ENCODE measurements at places on chromosomes 5 and 9. TPM values are rescaled to one million over a fixed set of nuclear protein-coding genes. Genes with fewer than 3 reads are reported as not detected.

Gene SPATA31A7
- total RNA-seq = not detected

Gene IL12B
- 0.08 TPM for total RNA-seq

DNA sequence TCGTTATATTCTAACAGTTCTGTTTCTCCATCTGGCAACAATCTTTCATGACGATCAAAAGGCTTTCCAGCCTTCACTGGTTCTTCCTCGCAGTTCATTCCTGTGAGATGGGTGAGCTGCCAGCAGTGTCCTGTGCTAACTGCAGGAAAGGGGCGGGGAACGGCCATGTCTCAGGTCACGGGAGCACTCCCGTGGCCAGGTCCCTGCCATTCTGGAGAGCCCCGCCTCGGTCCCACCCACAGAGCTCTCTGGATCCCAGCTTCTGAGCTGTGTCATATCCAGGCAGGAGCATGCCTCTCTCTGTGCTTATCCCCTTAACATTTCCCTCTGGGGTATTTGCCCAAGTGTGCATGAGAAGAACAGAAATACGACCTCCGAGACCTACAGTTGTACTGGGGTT is 297.8 kb upstream of the IRX2 start:
- DNase-seq = no peak
- no peaks in the 10 kb centered on the region for H3K27me3 ChIP-seq
- H3K27ac ChIP-seq = no peak overlapping the region
- H3K4me3 ChIP-seq = no peak overlapping the region
- H3K36me3 ChIP-seq = no peaks in the 10 kb centered on the region

DNA sequence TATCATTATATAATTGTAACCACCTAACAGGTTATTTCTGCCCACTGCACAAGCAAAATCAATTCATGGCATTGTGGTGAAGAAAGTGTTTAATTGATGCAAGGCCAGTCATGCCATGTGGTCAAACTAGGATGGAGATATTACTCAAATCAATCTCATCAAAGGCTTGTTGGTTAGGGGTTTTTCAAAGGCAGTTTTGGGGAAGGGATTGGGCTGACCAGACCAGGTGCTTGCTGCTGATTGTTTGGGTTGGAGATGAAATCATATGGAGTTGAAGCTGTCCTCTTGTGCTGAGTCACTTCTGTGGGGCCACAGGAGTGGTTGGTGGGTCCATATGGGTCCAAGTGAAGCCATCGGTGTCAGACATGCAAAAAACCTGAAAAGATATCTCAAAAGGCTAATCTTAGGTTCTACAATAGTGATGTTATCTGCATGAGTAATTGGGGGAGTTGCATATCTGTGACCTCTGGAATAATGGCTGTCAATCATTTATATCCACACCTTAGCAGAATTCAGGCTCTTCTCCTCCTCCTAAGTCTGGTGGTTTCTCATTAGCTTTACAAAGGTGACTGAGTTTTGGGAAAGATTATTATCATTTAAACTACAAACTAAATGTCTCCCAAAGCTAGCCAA is 44.9 kb downstream of the HMGCS1 start:
- no peak for DNase-seq
- peaks cover 5% of the 10 kb centered on the region for H3K36me3 ChIP-seq
- no peak overlapping the region for H3K4me3 ChIP-seq
- no peak overlapping the region for H3K27ac ChIP-seq
- H3K27me3 ChIP-seq = peaks cover 22% of the 10 kb centered on the region

DNA sequence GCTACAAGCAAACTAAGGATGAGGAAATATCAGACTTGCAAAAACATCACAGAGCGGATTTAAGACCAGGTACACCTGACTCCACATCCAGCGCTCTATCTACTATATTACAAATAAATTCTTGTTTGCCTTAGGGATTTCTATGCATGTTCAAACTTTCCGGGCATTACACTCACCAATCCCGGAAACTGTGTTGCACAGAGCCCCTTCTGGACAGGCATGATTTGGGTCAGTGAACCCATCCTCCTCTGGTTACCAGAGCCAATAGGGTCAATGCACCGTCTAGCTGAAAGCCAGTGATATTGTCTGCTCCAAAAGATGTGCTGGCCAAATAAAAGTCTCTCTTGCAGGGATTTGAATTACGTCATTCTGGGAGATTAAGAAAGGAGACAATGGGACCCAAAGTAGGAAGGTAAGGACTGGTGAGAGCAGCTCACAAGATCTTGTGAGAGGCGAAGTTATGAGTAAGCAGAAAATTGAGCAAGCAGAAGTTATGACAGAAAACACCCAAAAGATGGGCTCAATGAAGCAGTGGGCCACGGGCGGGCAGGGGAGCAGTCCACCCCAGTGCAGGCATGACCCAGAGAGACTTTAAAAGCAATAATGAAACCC is 155.8 kb upstream of the RAI14 start:
- H3K27me3 ChIP-seq = peaks cover 6% of the 10 kb centered on the region
- H3K27ac ChIP-seq = no peak overlapping the region
- no peak overlapping the region for H3K4me3 ChIP-seq

- H3K4me3 ChIP-seq = no peak overlapping the region
- no peaks in the 10 kb centered on the region for H3K36me3 ChIP-seq
- H3K27ac ChIP-seq = no peak overlapping the region
- H3K27me3 ChIP-seq = peaks cover 12% of the 10 kb centered on the region
- DNase-seq = peak; percentile 1
Observed at GRCh38 chr5:135216471-135217343, 182.3 kb downstream of the MACROH2A1 start.

GRCh38 chr9:98218562-98219363 is 26.3 kb upstream of the CORO2A start:
- DNase-seq = no peak
- peaks cover 9% of the 10 kb centered on the region for H3K4me1 ChIP-seq
- H3K36me3 ChIP-seq = peaks cover 21% of the 10 kb centered on the region
- H3K27ac ChIP-seq = no peak overlapping the region
- H3K27me3 ChIP-seq = no peaks in the 10 kb centered on the region

- DNase-seq = no peak
- H3K36me3 ChIP-seq = no peaks in the 10 kb centered on the region
- no peak overlapping the region for H3K27ac ChIP-seq
- peaks cover 3% of the 10 kb centered on the region for H3K4me1 ChIP-seq
- peaks cover 10% of the 10 kb centered on the region for H3K27me3 ChIP-seq
- no peak overlapping the region for H3K4me3 ChIP-seq
Observed at GRCh38 chr9:87771316-87772006, 45.5 kb downstream of the CTSL start.

- no peaks in the 10 kb centered on the region for H3K36me3 ChIP-seq
- H3K27me3 ChIP-seq = no peaks in the 10 kb centered on the region
- H3K4me3 ChIP-seq = no peak overlapping the region
- no peak overlapping the region for H3K27ac ChIP-seq
- no peak for DNase-seq
- peaks cover 8% of the 10 kb centered on the region for H3K4me1 ChIP-seq
Observed at GRCh38 chr9:104850786-104851545, 77.0 kb downstream of the ABCA1 start.

DNA sequence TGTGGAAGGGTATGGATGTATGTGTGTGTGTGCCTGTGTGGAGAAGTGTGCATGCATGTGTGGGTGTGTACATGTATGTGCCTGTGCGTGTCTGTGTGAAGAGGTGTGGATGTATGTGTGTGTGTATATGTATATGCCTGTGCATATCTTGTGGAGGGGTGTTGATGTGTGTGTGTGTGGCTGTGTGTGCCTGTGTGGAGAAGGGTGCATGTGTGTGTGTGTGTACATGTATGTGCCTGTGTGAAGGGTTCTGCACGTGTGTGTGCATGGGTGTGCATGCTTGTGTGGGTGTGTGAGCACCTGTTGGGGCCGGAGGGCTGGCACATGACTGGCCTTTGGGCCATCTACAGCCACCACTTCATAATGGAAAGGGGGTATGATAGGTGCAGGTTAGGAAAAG is 291.4 kb downstream of the IRX2 start:
- H3K27ac ChIP-seq = no peak overlapping the region
- H3K27me3 ChIP-seq = no peaks in the 10 kb centered on the region
- no peaks in the 10 kb centered on the region for H3K4me1 ChIP-seq
- H3K4me3 ChIP-seq = no peak overlapping the region

GRCh38 chr5:126454081-126454480 is 30.9 kb downstream of the GRAMD2B start:
- peaks cover 37% of the 10 kb centered on the region for H3K4me1 ChIP-seq
- H3K4me3 ChIP-seq = no peak overlapping the region
- peaks cover 11% of the 10 kb centered on the region for H3K36me3 ChIP-seq
- H3K27me3 ChIP-seq = no peaks in the 10 kb centered on the region
- no peak overlapping the region for H3K27ac ChIP-seq
- no peak for DNase-seq

DNA sequence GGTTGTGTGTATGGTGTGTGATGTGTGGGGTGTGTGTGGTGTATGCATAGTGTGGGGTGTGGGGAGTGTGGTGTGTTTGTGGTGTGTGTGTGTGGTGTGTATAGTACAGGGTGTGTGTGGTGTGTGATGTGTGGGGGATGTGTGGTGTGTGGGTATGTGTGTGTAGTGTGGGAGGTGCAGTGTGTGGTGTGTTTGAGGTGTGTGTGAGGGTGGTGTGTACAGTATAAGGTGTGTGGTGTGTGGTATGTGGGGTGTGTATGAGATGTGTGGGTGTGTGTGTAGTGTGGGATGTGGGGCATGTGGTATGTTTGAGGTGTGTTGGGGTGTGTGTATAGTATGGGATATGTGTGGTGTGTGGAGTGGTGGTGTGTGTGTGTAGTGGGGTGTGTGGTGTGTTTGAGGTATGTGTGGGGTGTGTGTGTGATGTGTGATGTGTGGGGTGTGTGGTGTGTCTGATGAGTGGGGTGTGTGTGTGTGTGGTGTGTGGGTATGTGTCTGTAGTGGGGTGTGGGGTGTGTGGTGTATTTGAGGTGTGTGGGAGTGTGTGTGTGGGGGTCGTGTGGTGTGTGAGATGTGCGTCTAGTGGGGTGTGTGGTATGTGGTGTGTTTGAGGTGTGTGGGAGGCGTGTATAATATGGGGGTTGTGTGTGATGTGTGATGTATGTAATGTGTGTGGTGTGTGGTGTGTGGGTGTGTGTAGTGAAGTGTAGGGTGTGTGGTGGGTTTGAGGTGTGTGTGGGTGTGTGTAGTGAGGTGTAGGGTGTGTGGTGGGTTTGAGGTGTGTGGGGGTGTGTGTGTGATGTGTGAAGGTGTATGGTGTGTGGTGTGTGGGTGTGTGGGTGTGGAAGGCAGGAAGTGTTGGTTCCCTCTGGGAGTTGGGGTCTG is 8.6 kb downstream of the ECSCR start:
- H3K27me3 ChIP-seq = no peaks in the 10 kb centered on the region
- peak overlapping the region; percentile 0 for H3K27ac ChIP-seq
- H3K36me3 ChIP-seq = peaks cover 2% of the 10 kb centered on the region
- peaks cover 44% of the 10 kb centered on the region for H3K4me1 ChIP-seq
- DNase-seq = peak; percentile 55

- peaks cover 2% of the 10 kb centered on the region for H3K4me1 ChIP-seq
- no peak overlapping the region for H3K27ac ChIP-seq
- DNase-seq = no peak
- peaks cover 21% of the 10 kb centered on the region for H3K27me3 ChIP-seq
- no peak overlapping the region for H3K4me3 ChIP-seq
Observed at GRCh38 chr5:180959661-180960060, 29.0 kb upstream of the BTNL3 start.

GRCh38 chr5:129118826-129119225 is 24.3 kb downstream of the ISOC1 start:
- no peaks in the 10 kb centered on the region for H3K36me3 ChIP-seq
- no peak for DNase-seq
- peaks cover 5% of the 10 kb centered on the region for H3K4me1 ChIP-seq
- no peak overlapping the region for H3K4me3 ChIP-seq
- no peaks in the 10 kb centered on the region for H3K27me3 ChIP-seq
- H3K27ac ChIP-seq = no peak overlapping the region

GRCh38 chr5:133371371-133372155 is 240.8 kb downstream of the FSTL4 start:
- H3K27me3 ChIP-seq = peaks cover 4% of the 10 kb centered on the region
- H3K4me1 ChIP-seq = no peaks in the 10 kb centered on the region
- peak; percentile 9 for DNase-seq
- H3K36me3 ChIP-seq = no peaks in the 10 kb centered on the region
- no peak overlapping the region for H3K4me3 ChIP-seq

- no peak overlapping the region for H3K4me3 ChIP-seq
- H3K27ac ChIP-seq = no peak overlapping the region
- no peaks in the 10 kb centered on the region for H3K36me3 ChIP-seq
- no peak for DNase-seq
- H3K4me1 ChIP-seq = no peaks in the 10 kb centered on the region
Observed at GRCh38 chr5:79349047-79349446, 113.1 kb downstream of the JMY start.

DNA sequence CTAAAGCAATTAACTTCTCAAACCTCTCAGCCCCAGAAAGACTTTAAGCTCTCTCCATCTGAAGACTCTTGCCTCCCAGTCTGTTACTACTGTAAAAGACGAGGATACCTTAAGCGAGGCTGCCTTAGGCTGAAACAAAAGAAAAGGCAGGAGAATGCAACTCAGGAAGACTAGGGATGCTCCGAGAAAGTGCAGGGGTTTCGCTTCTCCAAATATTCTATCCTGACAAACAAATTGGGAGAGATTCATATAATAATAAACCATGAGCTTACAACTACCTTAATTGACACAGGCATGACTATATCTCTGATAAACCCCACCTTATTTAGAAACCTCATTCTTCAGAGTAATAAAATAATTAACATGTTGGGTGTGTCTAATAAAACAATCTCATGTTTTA is 4.9 kb upstream of the UGT3A1 start:
- no peaks in the 10 kb centered on the region for H3K4me1 ChIP-seq

- H3K4me1 ChIP-seq = no peaks in the 10 kb centered on the region
- DNase-seq = no peak
- H3K36me3 ChIP-seq = no peaks in the 10 kb centered on the region
- H3K4me3 ChIP-seq = no peak overlapping the region
- no peaks in the 10 kb centered on the region for H3K27me3 ChIP-seq
Observed at GRCh38 chr5:163608621-163609020, 103.2 kb downstream of the MAT2B start.

DNA sequence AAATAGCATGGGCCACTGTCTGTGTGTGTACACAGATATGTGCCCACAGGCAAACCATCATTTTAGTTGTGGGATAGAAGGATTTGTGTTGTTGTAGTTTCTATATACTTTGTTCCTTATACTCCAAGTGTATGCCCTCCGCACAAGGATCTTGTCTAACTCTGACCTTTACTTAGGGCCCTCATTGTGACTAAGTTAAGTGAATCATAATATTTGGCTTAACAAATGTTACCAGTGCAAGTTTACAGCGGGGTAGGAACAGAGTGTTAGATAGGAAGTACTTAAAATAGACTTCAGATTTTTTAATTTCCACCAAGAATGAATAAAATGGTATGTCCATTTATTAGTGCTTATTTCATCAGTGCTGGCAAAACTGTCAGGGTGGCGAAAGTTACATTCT is 29.5 kb upstream of the CYFIP2 start:
- H3K27me3 ChIP-seq = no peaks in the 10 kb centered on the region
- no peak for DNase-seq
- H3K27ac ChIP-seq = no peak overlapping the region
- no peak overlapping the region for H3K4me3 ChIP-seq
- H3K4me1 ChIP-seq = peaks cover 26% of the 10 kb centered on the region

DNA sequence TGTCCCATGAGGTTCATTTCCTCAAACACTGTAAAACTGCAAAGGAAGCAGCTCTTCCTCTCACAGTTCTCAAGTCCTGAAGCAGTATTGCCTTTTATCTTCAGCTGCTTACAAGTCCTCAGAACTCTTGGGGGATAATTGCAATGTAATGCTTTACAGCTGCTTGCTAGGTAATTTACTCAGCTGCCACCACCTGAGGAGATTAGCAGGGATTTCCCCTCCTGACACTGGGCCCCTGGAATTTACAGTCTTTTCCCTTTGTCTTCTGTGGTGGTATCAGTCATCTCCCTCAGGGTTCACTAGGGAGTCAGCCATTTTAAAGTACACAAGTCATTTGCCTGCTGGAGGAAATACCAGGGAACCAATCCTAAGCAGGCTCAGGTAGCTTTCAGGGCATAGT is 754.3 kb upstream of the GRAMD2B start:
- no peak overlapping the region for H3K4me3 ChIP-seq
- H3K4me1 ChIP-seq = no peaks in the 10 kb centered on the region
